ENCODE measurements at places on chromosomes 2 and 18.
A peak's percentile ranks its signal among the peaks of the same experiment; 100 is the strongest.

DNA sequence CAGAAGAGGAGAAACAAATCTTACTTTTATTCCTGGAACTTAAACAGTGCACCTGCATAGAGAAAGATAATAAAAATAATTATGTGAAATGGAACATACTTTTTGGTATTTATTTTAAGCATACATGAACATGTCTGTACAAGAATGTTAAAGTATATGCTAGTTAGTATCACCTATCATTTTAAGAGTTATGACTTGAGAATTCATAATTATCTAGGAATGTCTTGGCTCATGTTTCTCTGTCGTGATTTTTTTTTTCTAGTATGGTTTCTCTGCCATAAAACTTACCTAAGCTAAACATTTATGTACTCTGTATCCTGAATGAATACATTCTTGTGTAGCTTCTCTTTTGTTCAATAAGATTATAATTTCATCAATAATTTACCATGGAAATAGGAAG, 4.2 kb downstream of the SERPINB7 start:
- no peak for DNase-seq

DNA sequence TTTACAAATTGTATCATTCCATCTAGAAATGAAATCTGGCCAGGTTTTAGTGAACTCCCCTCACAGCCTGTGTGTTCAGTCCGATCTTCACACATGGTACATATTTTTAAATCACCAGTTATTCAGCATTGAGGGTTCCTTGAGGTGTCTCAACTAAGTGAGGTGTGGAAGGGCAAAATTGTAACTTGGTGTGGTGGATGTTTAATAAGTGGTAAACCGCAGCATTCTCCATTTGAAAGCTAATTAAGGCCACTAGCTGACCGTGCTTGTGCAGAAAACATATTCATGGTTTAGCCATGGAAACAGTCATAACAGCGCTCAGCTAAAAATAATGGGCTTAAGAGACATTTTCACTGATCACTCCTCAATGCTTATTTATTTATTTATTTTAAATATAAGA, 786.2 kb upstream of the FANCL start:
- no peak for DNase-seq

- no peak for DNase-seq
These were observed at the start of gene LYPD6B for GRCh38 chr2:149038442-149039212. TSS of gene LYPD6B (plus strand) at chr2:149038699. CDS start at chr2:149130949, 92,250 bp downstream.

GRCh38 chr2:96772903-96773671, 12.4 kb downstream of the CNNM4 start:
- no peak for DNase-seq

DNA sequence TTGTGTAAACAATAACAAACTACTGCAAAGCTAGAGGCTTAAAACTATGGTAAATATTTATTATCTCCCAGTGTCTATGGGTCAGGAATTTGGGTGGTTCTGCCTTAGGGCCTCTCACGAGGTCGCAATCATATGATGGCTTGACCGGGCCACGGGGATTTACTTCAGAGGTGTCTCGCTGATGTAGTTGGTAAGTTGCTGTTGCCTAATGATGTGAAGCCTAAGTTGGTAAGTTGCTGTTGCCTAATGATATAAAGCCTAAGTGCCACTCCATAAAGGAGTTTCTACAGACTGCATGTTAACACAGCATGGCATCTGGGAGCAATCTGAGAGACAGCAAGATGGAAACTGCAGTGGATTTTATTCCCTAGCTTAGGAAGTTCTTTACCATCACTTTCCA, 35.8 kb downstream of the FMNL2 start:
- DNase-seq, result no peak

DNA sequence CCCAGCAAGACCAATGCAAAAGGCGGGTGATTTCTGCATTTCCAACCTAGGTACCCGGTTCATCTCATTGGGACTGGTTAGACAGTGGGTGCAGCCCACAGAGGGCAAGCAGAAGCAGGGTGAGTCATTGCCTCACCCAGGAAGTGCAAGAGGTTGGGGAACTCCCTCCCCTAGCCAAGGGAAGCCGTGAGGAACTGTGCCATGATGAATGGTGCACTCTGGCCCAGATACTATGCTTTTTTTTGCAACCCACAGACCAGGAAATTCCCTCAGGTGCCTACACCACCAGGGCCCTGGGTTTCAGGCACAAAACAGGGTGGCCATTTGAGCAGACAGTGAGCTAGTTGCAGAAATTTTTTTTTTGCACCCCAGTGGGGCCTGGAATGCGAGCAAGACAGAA, 662.6 kb upstream of the ACVR2A start:
- DNase-seq, result no peak

DNA sequence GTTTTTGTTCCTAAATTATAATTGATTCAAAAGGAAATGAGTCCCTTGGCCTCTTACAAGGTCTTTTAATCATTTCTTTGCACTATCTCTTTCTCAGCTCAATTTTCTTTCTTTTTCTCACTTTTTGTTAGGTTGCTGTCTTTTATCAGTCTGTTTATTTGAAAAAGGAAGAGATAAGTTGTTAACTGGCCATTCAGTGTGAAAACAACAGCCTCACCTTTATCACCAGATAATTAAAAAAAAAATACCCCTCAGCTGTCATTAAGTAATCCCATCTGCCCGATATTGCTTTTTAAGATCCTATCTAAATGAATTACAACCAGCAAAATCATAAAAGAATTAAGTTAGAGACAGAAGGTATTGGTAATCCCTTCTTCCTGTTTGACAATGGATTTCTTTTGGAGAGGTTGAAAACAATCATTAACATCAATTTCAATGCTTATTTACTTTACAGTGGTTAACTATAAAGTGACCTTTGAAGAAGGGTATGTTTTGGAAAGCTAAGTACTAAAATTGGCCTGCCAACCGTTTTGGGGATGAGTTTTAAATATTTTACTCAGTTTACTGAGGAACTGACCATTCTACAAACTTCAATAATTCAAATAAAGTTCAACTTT, 104.9 kb downstream of the TGIF1 start:
- no peak for DNase-seq

- DNase-seq, result no peak
These were observed 56.0 kb downstream of the UBE2E3 start for GRCh38 chr2:181036445-181036844.

GRCh38 chr2:182868054-182868796, 1.8 kb upstream of the FRZB start:
- DNase-seq, result no peak

GRCh38 chr18:58911766-58912165, 47.1 kb downstream of the ZNF532 start:
- no peak for DNase-seq

DNA sequence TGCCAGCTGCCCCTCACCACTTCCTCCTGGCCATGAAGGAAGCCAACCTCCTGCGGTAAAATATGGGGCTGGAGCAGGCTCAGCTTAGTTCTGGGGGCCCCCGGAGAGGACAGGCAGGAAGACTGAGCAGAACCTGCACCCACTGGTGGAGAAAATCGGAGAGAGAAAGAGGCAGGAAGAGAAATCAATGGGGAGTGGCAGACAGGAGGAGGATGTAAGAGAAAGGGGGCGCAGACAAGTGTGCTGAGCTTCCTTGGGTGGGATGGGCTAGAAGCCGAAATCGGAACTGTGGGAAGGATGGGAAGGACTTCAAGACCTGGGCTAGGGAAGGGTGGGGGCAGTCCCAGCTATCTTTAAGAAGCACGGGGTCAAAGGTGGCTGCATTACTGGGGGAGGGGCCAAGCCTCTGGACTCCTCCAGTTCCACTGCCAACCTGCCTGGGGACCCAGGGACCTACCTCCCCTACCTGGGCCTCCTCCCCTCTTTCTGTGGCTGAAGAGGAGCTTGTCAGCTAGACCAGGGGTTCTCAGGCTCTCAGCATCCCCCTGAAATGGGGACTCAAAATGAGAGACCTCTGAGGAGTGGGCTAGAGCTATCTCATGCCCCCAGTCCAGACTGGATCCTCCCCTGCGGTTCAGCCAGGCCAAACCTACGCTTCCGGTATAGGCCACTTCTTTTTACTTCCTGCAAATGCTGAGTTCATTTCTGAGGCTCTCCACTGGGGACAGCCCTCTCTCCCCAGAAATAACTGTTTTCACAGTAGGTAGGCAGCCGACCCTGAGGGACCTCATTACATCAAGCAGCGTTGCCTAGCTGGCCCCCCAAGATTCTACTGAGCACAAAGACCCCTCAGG, 33.6 kb upstream of the B3GNT7 start:
- no peak for DNase-seq

- no peak for DNase-seq
These were observed 60.7 kb upstream of the ASAP2 start for GRCh38 chr2:9145752-9146430.

GRCh38 chr2:228838819-228839218, 432.3 kb downstream of the PID1 start:
- no peak for DNase-seq

DNA sequence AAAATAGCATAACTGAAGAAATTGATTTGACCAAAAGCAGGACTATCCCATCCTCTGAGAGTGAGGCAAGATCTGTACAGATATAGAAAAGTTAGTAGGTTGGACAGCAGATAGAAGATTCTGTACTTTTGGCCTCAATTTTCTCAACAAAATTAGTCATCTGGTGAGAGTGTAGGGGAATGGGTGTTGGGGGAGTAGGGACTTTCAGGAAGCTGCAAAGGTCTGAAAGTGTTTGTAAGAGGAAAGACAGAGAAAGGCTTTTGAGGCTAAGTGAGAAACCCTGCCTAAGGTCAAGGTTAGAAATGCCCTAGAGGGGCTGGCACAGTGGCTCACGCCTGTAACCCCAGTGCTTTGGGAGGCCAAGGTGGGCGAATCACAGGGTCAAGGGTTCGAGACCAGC, 40.3 kb downstream of the DAPL1 start:
- no peak for DNase-seq

GRCh38 chr18:452816-453215, 47.7 kb downstream of the COLEC12 start:
- DNase-seq, result no peak

- DNase-seq, result no peak
These were observed 448.6 kb downstream of the BCL11A start for GRCh38 chr2:60104514-60105505.

- DNase-seq, result no peak
These were observed 67.6 kb upstream of the STAT1 start for GRCh38 chr2:191081411-191082155.

DNA sequence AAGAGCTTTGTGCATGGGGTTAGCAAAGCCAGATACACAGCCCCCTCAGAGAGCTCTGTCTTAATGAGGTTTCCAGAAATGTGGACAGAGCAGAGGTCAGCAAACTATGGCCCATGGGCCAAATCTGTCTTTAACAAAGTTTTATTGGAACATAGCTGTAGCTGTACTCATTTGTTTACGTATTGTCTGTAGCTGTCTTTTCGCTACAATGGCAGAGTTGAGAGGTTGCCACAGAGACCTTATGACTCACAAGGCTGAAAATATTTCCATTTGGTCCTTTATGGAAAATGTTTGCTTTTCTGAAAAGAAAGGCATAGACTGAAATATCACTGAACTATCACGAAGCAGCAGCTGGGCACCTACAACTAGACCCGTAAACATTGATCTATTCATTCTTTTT, 841.8 kb downstream of the SLC4A3 start:
- DNase-seq, result no peak

- no peak for DNase-seq
These were observed 56.9 kb upstream of the ZNF532 start for GRCh38 chr18:58807766-58808165.

DNA sequence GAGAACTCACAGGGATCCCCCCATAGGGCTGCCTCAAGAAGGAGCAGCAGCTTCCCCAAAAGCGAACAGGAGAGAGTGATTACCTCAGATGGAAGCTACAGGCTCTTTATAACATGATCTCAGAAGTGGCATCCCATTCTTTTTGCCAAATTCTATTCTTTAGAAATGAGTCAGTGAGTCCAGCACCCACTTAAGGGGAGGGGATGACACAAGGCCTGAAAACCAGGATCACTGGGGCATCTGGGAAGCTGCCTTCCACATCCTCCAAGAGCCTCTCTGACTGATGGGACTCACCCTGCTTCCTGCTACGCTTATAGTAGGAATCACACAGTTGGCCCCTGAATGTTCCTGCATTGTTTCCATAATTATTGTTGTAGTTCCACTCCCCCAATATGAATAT, 96.5 kb downstream of the MAPK4 start:
- no peak for DNase-seq

DNA sequence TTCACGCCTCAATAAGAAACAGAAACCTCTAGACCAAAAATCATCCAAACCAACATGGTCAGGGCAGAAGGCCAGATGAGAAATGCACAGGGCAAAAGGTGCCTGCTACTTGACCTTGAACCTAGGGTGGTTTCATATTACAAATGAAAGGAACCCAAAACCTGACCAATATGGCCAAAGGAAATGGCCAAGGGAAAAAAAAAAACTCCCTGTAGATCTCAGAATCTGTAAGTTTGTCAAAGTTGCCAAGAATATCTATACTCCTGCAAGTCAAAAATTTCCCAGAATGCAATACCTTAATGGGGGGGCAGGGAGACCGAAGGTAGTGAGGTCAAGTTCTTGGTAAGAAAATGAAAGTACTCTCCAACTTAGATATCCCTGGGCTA, 47.2 kb downstream of the HIBCH start:
- no peak for DNase-seq

GRCh38 chr2:636641-637405, 40.4 kb downstream of the TMEM18 start:
- DNase-seq, result peak; percentile 39

- no peak for DNase-seq
These were observed 27.0 kb downstream of the SKA1 start for GRCh38 chr18:50401888-50402287.

DNA sequence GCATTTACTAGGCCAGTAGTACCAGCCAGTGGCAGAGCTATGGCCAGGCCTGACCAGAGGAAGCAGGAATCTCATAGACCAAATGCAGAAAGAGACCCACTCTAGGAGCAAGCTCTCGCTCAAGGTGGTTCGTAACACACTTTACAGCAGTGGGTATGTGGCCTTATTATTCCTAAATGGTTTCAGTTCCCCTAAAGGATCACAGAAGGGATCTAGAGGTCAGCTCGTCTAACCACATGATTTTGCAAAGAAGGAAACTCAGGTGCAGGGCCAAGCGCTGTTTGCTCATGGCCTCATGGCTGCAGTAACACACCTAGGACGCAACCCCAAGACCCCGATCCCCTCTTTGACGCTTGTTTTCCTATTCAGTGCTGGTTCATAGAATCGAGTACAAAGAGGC, 65.5 kb upstream of the ATG16L1 start:
- no peak for DNase-seq

GRCh38 chr2:111918383-111918806, 20.0 kb downstream of the MERTK start:
- no peak for DNase-seq

- no peak for DNase-seq
These were observed 13.7 kb upstream of the SERPINB11 start for GRCh38 chr18:63689064-63689463.

DNA sequence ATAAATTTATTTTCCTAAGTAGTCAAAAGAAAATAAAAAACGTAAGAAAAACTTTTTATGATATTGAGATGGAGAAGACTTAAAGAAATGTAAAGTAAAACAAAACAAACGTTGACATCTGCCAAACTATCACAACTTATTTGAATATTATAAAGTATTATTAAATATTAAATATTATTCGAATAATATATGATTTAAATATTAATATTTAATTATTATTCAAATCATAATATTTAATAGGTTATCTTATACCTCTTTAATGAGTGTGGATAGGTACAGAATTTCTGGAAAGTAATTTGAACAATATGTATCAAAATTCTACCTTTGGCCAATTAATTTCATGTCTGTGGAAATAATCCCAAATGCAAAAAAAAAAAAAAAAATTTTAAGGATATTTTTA, 278.7 kb downstream of the RAD51AP2 start:
- no peak for DNase-seq

GRCh38 chr18:62566199-62566598, 43.4 kb downstream of the ZCCHC2 start:
- DNase-seq, result no peak
